Activated CD4-positive, alpha-beta T cell treated with anti-CD3 and anti-CD28 coated beads for 24 hours (primary cell): ENCODE measurements at places on chromosomes 5 and 9.

DNA sequence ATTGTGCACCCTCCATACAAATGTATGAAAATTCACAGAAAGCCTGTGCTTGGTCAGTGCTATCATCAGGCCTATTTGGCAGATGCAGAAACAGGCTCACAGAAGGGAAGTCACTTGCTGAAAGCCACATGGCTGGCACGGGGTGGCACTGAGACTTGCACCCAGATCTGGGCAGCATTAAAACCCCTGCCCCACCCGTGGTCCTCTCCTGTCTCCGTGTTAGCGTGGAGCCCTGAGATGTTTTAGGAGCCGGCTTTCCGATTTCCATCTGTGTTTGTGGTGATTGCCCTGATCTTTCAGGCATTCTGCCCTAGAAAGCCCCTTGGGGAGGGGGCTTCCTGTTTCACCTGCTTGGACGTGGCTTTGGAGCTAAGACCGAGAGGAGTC, 102.2 kb upstream of the IER5L start:
- no peak for DNase-seq

GRCh38 chr5:179618923-179619554, 4.4 kb downstream of the HNRNPH1 start:
- no peak for DNase-seq

GRCh38 chr5:181054138-181054537, 14.1 kb downstream of the BTNL9 start:
- DNase-seq = no peak

- DNase-seq = no peak
Measured at GRCh38 chr9:76620996-76621395, 143.2 kb upstream of the PCA3 start.

GRCh38 chr5:134891473-134891872, 13.5 kb upstream of the PCBD2 start:
- DNase-seq = no peak

- DNase-seq = no peak
Measured at GRCh38 chr9:94928691-94929368, 202.3 kb downstream of the AOPEP start.

DNA sequence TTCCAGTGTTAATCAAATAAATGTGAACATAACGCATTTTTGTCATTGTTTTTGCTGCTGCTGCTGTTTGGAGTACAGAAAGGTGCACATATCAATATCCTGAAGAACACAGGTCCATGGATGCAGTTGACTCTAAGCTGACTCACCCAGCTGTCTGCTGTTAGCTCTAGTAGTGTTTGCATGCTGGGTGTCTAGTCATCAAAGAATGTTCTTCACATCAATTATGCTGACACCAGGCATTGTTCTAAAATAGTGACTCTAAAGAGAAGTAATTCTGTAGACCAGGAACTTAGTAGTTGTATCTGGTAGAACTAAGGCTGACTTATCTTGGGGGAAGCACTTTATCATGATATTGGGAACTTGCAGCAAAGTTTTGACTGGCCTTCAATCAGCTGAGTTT, 55.7 kb upstream of the DPYSL3 start:
- DNase-seq = no peak

DNA sequence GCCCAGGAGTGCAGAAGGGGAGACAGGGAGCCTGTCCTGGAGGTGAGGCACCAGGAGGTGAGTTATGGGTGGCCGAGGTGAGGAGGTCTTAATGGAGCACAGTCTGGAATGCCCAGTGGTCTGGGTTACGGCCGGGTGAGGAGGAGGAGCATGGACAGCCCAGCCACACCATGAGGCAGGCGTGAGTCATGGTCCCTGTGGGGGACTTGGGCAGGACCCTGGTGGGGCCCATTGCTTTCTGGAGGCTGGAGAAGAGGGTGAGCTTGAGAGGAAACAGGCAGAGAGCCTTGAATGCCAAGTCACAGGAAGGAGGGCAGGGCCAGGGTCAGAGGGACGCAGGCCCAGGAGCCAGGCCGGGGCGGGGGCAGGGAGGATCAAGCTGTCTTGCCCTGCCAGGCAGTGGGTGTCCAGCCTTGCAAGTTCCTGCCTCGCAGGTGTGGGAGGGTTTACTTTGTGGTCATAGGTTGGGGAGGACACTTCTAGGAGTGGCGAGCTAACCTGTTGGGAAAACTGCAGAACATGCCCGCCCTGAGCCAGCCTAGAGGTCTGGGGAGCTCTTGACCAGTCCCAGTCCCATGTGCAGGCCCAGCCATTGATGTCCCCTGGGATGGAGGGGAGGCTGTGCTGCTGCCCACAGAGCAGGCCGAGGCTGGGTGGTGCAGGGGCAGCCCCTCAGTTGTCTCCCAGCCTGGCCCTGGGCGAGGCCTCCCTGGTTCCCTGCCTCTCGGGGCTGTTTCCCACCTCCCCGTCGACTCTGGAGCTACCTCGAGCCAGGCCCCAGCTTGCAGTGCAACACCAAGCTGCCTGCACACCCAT, 2.8 kb downstream of the CACNA1B start:
- DNase-seq = no peak

DNA sequence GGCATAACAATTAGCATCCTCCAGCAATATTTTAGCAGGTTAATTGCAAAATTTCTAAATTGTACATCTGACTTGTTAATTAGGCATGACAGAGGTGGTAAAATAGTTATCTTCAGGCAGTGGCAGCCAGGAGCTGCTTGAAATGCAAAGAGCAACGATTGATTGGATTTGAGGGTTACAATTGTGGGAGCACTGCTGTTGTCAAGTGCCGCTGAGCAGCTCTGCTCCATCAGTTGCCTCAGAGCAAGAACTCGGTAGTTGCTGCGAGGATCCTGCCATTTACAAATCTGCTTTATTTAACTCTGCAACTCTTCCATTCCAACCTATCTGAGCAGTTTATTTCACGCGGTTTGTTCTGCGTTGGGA, 12.6 kb downstream of the PBX3 start:
- DNase-seq = no peak

GRCh38 chr9:98550206-98550820, 158.4 kb downstream of the GABBR2 start:
- DNase-seq = no peak

DNA sequence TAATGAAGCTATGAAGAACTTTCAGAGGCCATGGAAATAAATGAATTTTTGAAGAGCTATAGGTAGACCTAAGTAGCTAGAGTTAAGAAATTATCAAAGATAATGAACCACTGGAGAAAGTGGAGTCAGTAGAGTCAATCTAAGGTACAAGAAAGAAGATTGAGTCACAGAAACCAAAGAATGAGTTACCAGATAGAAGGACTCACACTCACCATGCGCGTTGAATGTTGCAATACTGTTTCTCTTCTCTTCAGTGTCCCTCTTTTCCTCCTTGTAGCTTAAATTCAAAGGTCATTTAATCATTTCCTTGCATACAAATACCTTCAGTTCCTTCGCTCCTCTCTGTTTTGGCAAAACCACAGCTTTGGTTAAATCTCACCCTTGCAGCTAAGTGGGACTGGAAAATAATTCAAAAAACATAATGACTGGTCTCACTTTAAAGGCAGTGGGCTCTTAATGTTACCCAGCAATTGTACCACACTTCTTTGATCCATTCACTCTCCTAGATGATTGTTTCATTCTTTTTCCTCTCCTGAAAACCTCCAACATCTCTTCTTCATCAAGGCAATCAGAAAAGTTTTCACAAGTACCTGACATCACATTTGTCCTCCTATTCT, 58.3 kb downstream of the NIPBL start:
- DNase-seq = no peak

- no peak for DNase-seq
Measured at GRCh38 chr9:33860200-33860871, 43.4 kb downstream of the UBE2R2 start.

DNA sequence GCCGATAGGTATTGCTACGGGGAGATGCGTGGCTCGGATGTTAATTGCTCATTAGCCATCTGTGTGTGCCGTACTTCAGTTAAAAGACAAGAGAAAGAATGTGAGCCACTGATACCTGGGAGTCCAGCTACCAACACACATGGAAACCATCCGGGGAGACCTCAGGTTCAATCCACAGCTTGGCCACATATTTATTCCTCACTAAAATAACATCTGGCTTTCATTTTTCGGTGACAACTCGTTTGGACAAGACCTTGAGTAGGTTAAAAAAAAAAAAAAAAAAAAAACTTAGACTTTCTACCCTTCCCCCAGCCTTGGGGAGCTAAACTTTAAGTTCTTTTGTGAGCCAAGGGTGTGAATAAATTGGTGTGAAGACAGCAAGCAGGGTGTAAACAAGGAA, 84.1 kb downstream of the SLIT3 start:
- DNase-seq = no peak

DNA sequence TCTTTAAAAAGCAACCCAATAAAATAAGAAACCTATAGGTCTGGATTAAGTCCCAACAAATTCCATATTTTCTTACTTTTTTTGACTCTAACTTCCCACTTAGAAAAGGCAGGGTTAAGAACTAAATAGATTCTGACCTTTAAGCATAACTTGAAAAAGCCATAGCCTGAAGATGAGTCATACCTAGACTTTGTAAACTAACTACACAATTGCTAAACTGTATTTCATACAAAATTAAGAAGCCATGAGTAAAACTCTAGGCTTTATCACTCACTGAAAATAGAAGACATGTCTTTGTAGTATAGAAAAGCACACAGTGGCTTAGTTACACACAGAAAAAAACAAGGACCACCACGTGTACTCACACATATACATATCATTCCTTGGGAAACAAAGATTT, 51.5 kb downstream of the MLLT3 start:
- DNase-seq = no peak

DNA sequence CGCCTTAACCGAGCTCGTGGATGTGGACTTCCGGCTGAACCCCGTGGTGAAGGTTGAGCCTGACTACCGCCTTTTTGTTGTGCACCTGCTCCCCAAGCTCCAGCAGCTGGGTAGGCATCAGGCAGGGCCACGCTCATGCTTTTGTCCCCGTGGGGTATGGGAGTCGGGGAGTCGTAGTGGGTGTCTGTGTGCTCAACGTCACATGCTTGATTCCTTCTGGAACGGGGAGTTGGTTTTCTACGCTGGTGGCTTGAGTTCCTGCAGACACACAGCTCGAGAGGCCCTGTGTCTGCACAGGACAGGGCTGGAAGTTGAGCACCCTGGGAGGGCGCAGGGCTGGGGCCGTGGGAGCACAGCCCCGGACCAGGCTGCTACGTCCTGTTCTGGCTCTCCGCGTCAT, 8.0 kb downstream of the CEP72 start:
- no peak for DNase-seq

- peak; percentile 85 for DNase-seq
Measured at GRCh38 chr5:151758430-151759241, at the start of gene ATOX1. TSS of gene ATOX1 (minus strand) at chr5:151758631. CDS start at chr5:151758551, 80 bp downstream.

GRCh38 chr5:177336112-177336511, 15.4 kb downstream of the LMAN2 start:
- no peak for DNase-seq

- no peak for DNase-seq
Measured at GRCh38 chr9:121929893-121930875, 162.9 kb downstream of the TTLL11 start.

GRCh38 chr5:179313849-179314521, 31.3 kb downstream of the ADAMTS2 start:
- no peak for DNase-seq

- no peak for DNase-seq
Measured at GRCh38 chr5:127421471-127421870, 96.0 kb upstream of the PRRC1 start.

DNA sequence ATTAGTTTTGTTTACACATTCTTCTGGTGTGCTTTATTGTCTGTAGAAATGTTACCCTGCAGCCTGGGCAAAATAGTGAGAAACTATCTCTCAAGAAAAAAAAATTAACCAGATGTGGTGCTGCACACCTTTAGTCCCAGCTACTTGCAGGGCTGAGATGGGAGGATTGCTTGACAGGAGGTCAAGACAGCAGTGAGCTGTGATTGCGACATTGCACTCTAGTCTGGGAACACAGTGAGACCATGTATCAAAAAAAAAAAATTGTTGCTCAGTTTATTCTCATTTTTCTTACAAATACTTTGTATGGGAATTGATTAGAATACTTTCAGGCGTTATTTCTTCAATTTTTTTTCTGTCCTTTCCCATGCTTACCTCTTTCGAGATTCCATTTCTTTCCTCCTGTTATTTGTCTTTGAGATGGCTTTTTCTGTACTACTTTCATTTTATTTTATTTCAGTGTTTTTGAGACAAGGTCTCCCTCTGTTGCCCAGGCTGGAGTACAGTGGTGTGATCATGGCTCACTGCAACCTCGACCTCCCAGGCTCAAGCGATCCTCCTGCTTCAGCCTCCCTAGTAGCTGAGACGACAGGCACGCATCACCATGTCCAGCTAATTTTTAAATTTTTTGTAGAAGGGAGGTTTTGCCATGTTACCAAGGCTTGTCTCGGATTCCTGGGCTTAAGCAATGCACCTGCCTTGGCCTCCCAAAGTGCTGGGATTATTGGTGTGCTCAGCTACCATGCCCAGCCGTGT, 24.9 kb downstream of the TENT2 start:
- DNase-seq = no peak

- no peak for DNase-seq
Measured at GRCh38 chr9:110021891-110022290, 186.1 kb downstream of the C9orf152 start.

- DNase-seq = no peak
Measured at GRCh38 chr9:38689678-38690077, 30.3 kb downstream of the FAM240B start.
